Stimulated activated CD8-positive, alpha-beta memory T cell treated with anti-CD3 and anti-CD28 coated beads, Interleukin-12 subunit alpha, Interleukin-12 subunit beta, amount 100 ng/mL, for 1 hour (primary cell): ENCODE measurements at places on chromosomes 2 and 18.

DNA sequence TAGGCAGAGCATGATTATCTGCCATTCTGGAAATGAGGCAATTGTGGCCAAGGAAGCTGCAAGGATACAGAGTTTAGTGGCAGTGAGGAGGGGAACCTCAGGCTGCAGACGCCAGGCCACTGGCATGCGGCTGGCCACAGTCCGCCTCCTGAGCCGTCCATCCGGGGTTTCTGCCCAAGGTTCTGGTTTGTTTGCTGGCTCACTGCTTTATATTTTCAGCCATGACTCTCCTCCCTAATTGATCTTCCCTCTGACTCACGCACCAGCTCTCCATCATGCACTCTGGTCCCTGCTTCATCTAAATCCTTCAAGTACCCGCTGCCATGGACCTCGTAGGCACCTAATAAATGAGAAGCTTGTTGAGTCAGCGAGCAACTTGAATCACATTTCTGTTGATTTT lies 107.8 kb upstream of the REV1 start:
- no peak for DNase-seq

- no peak for DNase-seq
Observed at GRCh38 chr2:61456070-61456745, 14.7 kb downstream of the USP34 start.

DNA sequence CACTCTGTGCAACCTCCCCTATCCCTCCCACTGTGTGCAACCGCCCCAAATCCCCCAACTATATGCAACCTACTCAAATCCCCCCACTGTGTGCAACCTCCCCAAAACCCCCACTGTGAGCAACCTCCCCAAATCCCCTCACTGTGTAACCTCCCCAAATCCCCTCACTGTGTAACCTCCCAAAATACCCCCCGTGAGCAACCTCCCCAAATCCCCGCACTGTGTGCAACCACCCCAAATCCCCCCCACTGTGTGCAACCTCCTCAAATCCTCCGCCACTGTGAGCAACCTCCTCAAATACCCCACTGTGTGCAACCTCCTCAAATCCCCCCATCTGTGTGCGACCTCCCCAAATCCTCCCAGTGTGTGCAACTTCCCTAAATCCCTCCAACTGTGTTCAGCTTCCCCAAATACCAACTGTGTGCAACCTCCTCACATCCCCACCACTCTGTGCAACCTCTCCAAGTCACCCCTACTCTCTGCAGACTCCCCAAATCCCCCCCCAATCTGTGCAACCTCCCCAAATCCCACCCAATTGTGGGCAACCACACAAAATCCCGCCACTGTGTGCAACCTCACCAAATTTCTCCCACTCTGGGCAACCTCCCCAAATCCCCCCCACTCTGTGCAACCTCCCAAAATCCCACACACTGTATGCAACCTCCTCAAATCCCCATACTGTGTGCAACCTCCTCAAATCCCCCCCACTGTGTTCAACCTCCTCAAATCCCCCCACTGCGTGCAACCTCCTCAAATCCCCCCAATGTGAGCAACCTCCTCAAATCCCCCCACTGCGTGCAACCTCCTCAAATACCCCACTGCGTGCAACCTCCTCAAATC lies 114.1 kb downstream of the TPO start:
- DNase-seq = no peak

- DNase-seq = no peak
Observed at GRCh38 chr2:55490554-55490953, 29.0 kb upstream of the CFAP36 start.

- no peak for DNase-seq
Observed at GRCh38 chr18:11747731-11748130, 58.7 kb downstream of the GNAL start.

DNA sequence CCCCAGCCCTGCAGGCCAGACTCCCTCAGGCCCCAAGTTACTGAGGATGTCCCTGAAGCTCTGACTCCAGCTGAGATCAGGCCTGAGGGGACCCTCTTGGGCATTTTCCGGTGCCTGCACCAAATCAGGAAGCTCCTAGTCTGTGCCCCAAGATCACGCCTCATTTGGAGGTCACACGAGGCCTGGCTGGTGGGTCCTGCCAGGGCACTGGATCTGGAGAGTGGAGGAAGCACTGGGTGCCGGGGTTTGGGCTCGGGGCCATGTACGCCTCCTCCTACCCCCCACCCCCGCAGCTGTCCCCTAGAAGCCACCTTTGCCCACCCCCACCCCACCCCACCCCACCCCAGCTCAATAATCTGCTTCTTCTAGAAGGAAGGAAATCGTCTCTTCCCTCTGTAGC lies 16.2 kb downstream of the SH2D6 start:
- DNase-seq = no peak

DNA sequence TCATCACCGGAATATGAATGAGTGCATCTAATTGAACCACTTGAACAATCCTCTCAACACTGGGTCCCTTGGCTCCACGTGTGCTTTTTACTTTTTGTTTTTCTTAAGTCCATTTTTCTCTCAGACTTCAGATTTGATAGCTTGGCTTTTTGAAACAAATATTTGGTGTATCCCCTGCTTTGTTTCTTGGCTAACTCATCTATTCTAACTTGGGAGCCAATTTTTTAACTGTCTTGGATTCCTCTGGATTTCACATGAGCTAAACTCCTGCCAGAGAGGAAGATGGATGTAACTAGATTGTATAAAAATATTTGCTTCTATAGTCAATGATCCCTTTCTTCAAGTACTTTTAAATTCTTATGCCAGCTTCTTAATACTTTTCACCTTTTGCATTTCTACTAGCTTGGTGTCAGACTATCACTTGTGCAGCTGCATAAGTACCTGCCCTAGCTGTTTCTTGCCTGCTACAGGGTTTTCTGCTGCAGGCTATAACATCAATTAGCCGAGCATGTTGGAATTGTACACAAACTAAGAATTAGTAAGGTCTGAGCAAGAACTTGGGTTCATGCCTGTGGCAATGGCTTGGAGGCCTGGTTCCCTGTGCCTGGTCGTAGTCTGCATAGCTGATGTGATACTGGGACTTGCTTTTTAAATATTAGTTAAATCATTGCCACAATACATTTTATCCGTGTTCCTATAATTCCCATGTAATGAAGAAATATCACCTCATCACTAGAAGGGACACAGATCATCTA lies 281.5 kb downstream of the EN1 start:
- DNase-seq = no peak

DNA sequence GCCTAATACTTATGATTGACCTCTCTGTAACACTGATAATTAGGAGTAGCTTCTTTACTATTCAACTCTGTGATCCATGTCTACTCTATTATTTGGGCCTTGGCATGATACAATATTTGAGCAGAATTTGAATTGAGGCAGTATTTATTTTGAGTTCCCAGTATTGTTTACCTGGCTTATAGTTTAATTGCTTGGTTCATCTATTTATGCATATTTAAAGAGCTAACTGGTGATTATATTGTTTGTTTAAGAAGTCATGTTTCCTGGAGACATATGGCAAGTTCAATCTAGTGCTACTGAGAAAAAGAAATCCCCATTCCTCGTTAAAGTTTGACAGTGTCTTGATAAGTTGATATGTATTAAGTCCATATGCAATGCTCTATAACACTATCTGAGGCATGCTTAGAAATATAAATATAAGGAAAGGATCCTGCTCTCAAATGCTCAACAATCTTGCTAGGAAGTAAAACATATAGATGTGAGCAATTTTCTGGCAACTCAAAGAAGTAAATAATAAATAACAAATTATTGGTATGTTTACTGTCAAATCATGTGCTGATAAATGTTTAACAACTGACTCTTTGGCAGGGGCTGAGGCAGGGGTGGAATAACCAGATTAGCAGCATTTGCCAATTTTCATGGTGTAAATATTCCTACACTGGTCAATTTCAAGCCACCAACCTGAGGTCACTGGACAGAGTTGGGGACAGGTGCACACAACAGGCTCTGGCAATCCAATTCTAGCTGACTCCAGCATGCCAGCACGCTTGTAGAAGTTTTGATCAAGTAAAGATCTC lies 430.2 kb upstream of the PIK3C3 start:
- DNase-seq = no peak

DNA sequence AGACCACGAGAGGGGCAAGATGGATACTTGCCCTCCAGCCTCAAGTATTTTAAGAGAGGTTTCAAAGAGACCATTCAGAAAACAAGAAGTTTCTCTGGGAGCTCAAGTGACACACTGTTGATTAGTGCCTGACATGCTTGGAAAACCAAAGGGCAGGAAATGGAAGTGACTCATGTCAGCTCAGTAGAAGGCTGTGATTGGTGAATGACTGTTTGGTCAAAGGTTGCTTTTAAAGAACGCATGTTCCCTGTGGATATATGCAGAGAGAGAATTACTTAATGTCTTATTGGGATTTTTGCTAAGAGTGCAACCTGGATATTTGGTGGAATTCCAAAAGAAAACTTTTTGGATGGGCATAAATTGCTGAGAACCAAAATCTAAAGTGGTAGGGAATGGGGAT lies 549.9 kb downstream of the XIRP2 start:
- no peak for DNase-seq

- no peak for DNase-seq
Observed at GRCh38 chr2:141380008-141380979, 750.5 kb downstream of the LRP1B start.

- no peak for DNase-seq
Observed at GRCh38 chr2:133438026-133438425, 130.2 kb downstream of the NCKAP5 start.

- no peak for DNase-seq
Observed at GRCh38 chr18:34153711-34154110, 71.0 kb downstream of the NOL4 start.

GRCh38 chr2:190682168-190682567 lies 33.3 kb downstream of the NAB1 start:
- DNase-seq = no peak

DNA sequence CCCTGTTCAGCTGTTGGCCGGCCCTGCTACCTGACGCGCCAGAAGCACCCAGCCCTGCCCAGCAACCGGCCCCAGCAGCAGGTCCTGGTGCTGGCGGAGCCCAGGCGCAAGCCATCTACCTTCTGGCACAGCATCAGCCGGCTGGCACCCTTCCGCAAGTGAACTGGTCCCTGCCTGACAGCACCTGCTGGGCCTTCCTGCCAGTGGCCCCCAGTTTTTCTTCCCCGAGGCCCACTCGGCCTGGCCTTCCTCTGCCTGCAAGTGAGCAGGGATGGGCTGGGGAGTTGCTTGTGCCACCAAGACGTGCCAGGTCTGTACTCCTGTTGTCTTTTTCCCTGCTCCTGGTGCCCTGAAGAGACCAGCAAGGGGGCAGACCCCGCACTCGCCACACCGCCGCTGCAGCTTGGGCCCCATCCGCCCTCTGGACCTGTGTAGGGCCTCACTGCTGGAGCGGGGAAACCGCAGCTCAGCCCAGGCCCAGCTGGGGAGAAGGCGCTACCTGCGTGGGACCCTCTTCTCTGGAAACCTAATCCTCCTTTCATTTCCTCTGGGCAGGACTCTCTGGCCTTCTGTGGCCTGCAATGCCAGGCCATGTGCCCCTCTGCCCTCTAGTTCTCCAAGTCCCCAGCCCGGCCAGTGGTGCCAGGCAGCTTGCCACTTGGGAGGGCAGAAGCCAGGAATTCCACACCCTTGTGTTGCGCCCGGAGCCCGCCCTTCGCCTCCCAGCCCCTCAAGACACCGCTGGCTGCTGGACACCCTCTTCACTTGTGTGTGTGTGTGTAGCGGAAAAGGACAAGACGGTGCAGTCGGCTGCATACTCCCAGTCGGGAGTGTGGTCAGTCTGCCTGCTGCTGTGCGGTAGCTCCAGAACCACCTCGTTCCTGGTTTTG lies 47.0 kb downstream of the FAM168B start:
- no peak for DNase-seq

GRCh38 chr18:37547196-37547827 lies 18.3 kb downstream of the CELF4 start:
- no peak for DNase-seq

- no peak for DNase-seq
Observed at GRCh38 chr2:43100883-43101662, 125.3 kb downstream of the ZFP36L2 start.

GRCh38 chr2:69601179-69601612 lies 42.3 kb downstream of the AAK1 start:
- no peak for DNase-seq

DNA sequence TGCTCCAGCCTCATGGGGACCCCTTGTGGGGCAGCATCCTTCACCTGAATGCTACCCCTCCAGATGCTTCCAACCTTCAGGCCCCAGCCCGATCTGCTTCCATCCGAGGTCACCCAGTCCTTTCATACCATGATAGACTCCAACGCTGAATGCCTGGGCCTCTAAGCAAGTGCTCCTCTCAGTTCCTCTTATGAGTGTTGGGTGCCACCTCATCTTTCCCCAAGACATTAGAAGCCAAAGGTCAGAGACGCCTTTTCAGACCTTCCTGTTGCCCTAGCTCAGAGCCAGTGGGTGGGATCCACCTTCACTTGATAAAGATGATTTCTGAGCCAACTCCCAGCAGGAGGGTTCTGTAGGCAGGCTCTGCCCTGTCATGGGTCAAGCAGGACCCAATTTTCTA lies 174.5 kb upstream of the MGAT5 start:
- no peak for DNase-seq

- no peak for DNase-seq
Observed at GRCh38 chr2:176978921-176979320, 233.7 kb upstream of the HNRNPA3 start.

GRCh38 chr2:43110442-43110871 lies 115.9 kb downstream of the ZFP36L2 start:
- DNase-seq = no peak

DNA sequence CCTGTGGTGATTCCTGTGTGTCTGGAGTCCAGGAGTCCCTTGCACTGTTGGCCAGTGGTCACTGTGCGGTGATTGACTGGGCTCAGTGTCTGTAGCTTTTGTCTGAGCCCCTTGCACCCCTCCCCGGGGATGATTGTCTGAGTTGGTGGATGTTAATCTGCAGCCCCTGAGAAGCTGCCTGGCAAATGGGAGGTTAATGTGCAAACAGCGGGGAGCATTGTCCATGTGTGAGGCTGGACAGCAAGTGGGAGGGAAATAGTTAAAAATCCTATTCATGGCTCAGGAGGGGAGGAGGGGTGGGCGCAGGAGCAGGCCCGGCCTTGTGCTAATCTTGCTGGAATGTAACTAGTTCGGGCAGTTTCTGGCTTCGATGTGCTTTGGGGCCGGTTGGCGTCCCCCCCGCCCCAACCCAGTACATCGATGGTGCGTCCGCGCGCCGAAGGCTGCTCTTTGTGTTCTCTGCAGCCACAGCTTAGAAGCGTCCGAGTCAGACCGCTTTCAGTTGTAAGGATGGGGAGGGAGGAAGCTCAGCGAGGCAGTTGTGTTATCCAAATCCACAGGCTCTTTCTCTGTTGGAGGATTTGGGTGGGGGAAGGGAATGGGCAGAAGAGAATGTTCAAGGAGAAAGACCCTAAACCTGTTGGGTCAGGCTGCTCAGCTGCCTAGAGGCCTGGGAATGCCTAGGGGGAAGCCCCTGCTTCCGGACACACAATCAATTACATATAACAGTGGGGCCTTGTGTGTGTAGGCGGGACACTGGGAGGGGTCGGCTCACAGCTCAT lies 71.8 kb downstream of the TGOLN2 start:
- DNase-seq = no peak

- no peak for DNase-seq
Observed at GRCh38 chr2:181152226-181152625, 171.8 kb downstream of the UBE2E3 start.

GRCh38 chr18:58314284-58314683 lies 270.3 kb downstream of the NEDD4L start:
- DNase-seq = no peak
